Amygdala (tissue), 56 donors: ENCODE measurements at places on chromosomes 2 and 18.

- DNase-seq, result no peak
These were observed 288.5 kb upstream of the SLC8A1 start for GRCh38 chr2:40740419-40740818.

GRCh38 chr2:101354420-101355311 lies 32.6 kb downstream of the CREG2 start:
- no peak for DNase-seq

- no peak for DNase-seq
These were observed 76.3 kb downstream of the R3HDM1 start for GRCh38 chr2:135607561-135607960.

GRCh38 chr2:15808944-15809343 lies 131.4 kb upstream of the MYCN start:
- no peak for DNase-seq

- no peak for DNase-seq
These were observed 3.1 kb upstream of the ADCY3 start for GRCh38 chr2:24923106-24923505.

DNA sequence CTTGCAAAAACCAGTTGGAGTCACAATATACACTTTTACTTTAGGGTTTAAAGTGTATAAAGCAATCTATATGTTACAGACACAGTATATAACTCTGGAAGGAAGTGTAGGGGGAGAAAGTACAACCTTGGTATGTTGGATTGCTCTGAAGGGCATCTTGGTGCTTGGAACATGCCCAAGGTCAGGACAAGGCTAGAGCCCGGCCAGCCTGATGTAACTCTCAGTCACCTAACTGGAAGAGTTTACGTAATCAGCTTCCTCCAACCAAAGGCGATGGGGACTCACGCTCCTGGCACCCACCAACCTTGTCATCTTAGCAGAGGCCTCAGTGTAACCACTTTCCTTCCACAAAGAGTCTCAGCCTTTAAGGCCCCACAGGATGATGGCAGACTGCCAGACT lies 181.1 kb upstream of the ACAA2 start:
- no peak for DNase-seq

DNA sequence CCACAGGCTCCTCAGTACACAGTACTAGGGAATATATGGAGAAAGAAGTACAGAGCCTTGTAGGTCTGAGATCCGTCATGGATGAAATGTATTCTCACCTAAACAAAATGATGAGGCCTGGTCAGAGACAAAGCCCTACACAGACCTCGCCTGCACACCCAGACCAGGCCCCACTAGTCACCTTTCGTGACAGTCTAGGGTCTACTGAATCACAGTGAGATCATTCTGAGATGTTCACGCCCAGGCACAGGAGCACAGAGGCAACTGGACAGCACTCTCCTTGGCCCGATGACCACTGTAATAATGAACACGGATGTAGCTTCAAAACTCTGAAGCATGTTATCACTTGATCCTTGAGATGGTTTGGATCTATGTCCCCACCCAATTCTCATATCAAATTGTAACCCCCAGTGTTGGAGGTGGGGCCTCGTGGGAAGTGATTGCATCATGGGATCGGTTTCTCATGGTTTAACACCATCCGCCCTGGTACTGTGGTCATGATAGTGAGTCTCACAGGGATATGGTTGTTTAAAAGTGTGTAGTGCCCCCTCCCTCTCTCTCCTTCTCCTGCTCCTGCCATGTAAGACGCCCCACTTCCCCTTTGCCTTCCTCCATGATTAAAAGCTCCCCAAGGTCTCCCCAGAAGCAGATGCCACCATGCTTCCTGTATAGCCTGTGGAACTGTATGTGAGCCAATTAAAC lies 15.1 kb downstream of the DOCK10 start:
- DNase-seq, result no peak

- DNase-seq, result no peak
These were observed 259.5 kb downstream of the EPHA4 start for GRCh38 chr2:221312634-221313033.
